H1 (cell line): ENCODE measurements at places on chromosomes 1 and 21. TPM values are rescaled to one million over a fixed set of nuclear protein-coding genes. Genes with fewer than 3 reads are reported as not detected.
A peak's percentile ranks its signal among the peaks of the same experiment; 100 is the strongest.

L1TD1 gene
- total RNA-seq, result 425 and 441 TPM in 2 replicates

BGLAP gene
- total RNA-seq, result 0.78 and 1.2 TPM in 2 replicates

CFAP141 gene
- total RNA-seq, result not detected in 2 replicates

BCAN gene
- total RNA-seq, result 3.8 and 4.5 TPM in 2 replicates

PER3 gene
- 9.3 and 9.4 TPM in 2 replicates for total RNA-seq

GRCh38 chr1:203331224-203331623 is 19.7 kb downstream of the FMOD start:
- peaks cover 8% of the 10 kb centered on the region for H3K4me1 ChIP-seq
- peaks cover 3% of the 10 kb centered on the region for H3K27me3 ChIP-seq

GRCh38 chr1:74767490-74767889 is 34.5 kb downstream of the TYW3 start:
- H3K36me3 ChIP-seq, result peaks cover 11% of the 10 kb centered on the region; the same call in 1 of the 2 replicates
- H3K27me3 ChIP-seq, result no peaks in the 10 kb centered on the region
- no peaks in the 10 kb centered on the region for H3K4me1 ChIP-seq
- peak; percentile 29 for DNase-seq
- H3K4me3 ChIP-seq, result no peak overlapping the region
- H3K27ac ChIP-seq, result no peak overlapping the region

GRCh38 chr1:232965124-232965911 is 14.9 kb downstream of the NTPCR start:
- no peaks in the 10 kb centered on the region for H3K27me3 ChIP-seq
- peaks cover 6% of the 10 kb centered on the region; the same call in 1 of the 2 replicates for H3K36me3 ChIP-seq
- no peaks in the 10 kb centered on the region for H3K4me1 ChIP-seq

GRCh38 chr1:89865498-89866382 is 44.9 kb downstream of the LRRC8D start:
- H3K4me1 ChIP-seq, result no peaks in the 10 kb centered on the region
- no peaks in the 10 kb centered on the region; the same call in 1 of the 2 replicates for H3K36me3 ChIP-seq
- H3K4me3 ChIP-seq, result no peak overlapping the region
- no peak for DNase-seq

DNA sequence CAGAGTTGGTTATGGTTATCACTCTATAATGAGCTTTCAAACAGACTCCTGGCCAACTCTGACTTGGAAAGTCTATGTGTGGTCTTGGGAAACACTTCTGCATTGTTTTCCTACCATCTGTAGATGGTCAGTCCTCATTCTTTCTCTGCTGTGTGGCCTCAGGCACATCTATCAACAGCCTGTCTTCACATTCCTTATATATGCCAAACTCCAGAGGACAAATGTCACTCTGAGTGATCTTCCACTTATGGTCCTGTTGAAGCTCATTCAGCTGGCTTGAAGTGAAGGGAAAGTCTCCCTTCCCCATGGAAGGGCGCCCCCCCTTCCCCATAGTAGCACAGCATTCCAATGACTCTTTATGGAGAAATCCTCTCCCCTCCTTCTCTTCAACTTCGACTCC is 58.7 kb downstream of the VANGL2 start:
- no peak overlapping the region for H3K4me3 ChIP-seq
- H3K27me3 ChIP-seq, result no peaks in the 10 kb centered on the region
- DNase-seq, result no peak
- no peaks in the 10 kb centered on the region for H3K4me1 ChIP-seq

- H3K27ac ChIP-seq, result no peak overlapping the region
- H3K36me3 ChIP-seq, result no peaks in the 10 kb centered on the region
- no peak for DNase-seq
- H3K4me1 ChIP-seq, result peaks cover 5% of the 10 kb centered on the region; the same call in 1 of the 2 replicates
- H3K27me3 ChIP-seq, result peaks cover 34% of the 10 kb centered on the region
Observed at GRCh38 chr1:112744009-112744578, 29.0 kb upstream of the PPM1J start.
